Astrocyte (in vitro differentiated cells and primary cell): ENCODE measurements at places on chromosomes 16 and 17.

DNA sequence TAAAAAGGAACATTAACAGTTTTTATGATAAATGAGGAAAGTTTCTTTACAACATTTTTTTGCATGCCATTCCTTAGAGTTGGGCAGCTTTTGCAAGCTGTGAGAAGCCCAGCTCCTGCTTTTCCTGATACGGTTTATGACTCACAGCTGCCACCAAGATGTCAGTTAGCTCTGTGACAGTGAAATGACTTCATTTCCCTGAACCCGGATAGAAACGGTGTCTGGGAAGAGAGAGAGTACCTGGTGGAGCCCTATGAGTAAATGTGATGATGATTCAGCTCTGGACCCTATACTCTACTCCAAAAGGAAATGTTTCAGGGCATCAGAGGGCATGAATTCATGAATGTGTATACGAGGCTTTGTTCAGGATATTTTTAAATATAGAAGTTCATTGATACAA is 366.3 kb upstream of the HSBP1 start:
- no peaks in the 10 kb centered on the region for H3K27me3 ChIP-seq
- no peaks in the 10 kb centered on the region for H3K36me3 ChIP-seq
- peak; percentile 6 for DNase-seq

DNA sequence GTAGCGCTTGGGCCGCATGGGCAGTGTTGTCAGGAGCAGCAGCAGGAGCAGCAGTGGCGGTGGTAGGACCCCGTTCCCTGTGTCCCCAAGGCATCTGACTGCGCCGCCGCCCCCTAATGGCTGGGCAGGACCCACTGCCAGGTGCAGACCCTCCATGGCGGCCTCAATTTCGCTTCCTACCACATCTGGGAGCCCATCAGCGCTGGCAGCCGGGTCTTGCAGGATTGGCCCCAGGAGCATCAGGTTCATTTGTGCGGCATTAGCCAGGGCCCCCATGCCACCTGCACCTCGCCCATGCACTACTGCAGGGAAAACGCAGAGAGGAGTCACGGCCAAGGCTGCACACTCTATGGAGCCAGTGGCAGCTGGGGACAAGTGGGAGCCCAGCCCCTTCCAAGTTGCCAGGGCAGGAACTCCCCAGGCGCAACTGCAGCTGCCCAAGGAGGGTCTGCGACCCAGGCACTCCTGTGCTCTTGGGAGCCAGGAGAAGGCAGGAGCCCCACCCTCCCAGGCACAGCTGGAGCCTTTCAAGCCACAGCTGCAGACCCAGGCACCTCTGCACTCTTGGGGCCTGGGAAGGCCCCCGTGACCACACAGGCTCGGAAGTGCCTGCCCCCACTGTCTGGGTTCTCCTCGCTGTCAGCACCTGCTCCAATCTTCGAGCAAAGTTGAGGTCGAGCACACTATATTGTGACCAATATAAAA is 594.2 kb downstream of the KCNJ18 start:
- H3K4me3 ChIP-seq, result no peak overlapping the region
- no peak overlapping the region for H3K27ac ChIP-seq
- no peak for DNase-seq
- H3K36me3 ChIP-seq, result no peaks in the 10 kb centered on the region
- no peaks in the 10 kb centered on the region for H3K4me1 ChIP-seq

DNA sequence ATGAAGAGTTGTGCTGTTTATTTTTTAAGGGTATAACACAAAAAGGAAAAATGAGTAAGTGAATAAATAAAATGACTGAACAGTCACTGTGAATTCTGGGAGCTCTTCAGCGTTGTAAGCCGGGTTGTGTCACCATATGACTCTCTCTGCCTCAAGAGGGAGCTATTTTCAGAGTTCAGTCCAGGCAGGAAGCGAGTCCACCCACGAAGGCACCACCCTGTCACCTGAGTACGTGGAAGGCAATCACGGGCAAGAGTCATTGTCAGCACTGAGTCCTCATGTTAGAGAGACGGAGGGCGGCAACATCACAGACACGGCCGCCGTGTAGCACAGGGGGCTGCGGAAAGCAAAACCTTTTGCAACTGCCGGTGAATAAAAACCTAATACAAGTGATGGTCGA is 227.6 kb downstream of the UTP18 start:
- DNase-seq, result no peak
- H3K4me3 ChIP-seq, result no peak overlapping the region
- no peaks in the 10 kb centered on the region for H3K36me3 ChIP-seq
- no peaks in the 10 kb centered on the region for H3K4me1 ChIP-seq
- no peak overlapping the region for H3K27ac ChIP-seq

DNA sequence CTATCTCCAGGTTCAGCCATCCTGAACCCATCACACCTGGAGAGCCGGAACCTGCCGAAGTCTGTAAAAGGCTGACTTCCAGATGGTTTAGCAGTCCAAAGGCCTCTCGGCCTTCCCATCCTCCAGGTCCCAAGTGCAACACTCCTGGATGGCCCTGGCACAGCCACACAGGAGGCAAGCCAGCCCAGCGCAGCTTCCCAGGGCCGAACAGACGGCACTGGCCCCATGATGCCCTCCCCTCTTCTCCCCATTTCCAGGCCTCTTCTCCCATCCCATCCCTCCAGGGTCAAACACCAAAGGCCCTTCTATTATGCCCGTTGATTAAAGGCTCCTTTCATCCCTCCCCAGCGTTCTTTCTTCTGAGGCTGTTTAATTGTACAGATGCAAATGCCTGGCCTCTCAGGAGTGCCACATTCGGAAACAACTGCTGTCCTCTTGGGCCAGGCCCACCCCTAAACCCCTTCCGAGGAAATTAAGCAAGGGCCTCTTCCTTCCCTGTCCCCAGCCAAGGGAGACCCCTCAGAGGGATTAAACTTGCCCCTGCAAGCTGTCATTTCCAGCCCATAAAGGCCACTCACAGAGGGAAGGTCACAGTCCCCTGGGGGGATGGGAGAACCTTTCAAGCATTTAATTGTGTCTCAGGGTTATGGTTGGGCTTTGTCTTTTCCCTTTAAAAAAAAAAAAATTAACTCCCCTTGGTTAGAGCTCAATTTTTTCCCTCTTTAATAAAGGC is 30.8 kb downstream of the AXIN2 start:
- peaks cover 12% of the 10 kb centered on the region for H3K4me1 ChIP-seq
- H3K36me3 ChIP-seq, result peaks cover 5% of the 10 kb centered on the region
- H3K27ac ChIP-seq, result no peak overlapping the region
- no peaks in the 10 kb centered on the region for H3K27me3 ChIP-seq
- no peak for DNase-seq

- H3K4me3 ChIP-seq, result no peak overlapping the region
- H3K4me1 ChIP-seq, result peaks cover 24% of the 10 kb centered on the region
- no peak for DNase-seq
- H3K27ac ChIP-seq, result no peak overlapping the region
- no peaks in the 10 kb centered on the region for H3K36me3 ChIP-seq
These were observed 39.4 kb downstream of the TBC1D16 start for GRCh38 chr17:79996291-79996690.
